GM04503 (cell line): ENCODE measurements at places on chromosomes 11 and 22.
A peak's percentile ranks its signal among the peaks of the same experiment; 100 is the strongest.

DNA sequence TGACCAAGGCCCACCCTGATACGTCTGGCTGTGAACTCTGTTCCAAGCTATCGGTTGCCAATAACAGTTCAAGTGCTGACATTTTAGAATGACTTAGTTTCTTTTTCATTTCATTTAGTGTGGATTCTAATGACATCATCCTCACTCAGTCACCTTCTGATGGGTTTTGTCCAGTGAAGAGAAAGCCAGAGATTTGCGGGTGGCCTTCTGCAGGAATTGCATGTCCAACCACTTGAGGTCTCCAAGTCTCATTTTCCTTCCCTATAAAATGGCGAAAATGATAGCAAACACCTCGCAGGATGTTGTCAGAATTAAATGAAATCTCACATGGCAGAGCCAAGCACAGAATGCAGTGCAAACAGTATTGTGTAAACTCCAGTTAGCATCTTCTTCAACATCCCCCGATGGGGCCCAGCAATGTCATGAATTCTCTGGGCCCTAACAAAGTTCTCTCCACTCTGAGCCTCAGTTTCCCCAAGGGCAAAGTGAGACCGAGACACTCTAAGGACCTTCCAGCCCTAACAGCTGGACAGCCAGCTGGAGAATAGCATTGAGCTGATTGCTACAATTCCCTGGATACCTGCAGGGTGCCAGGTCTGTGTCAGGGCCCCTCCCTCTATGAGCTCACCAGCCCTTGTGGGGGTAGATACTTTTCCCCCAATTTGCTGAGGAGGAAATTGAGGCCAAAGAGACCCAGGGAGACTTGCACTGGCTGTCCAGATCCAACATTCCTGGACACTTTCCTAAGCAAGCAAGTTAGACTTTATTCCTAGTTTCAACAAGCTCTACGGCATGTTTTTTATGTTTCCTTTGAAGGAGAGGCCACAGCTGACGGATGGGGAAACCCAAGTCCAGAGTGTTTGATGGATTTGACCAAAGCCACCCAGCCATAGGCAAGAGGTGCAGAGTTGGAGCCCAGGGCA lies 286.7 kb downstream of the MN1 start:
- no peak for DNase-seq

DNA sequence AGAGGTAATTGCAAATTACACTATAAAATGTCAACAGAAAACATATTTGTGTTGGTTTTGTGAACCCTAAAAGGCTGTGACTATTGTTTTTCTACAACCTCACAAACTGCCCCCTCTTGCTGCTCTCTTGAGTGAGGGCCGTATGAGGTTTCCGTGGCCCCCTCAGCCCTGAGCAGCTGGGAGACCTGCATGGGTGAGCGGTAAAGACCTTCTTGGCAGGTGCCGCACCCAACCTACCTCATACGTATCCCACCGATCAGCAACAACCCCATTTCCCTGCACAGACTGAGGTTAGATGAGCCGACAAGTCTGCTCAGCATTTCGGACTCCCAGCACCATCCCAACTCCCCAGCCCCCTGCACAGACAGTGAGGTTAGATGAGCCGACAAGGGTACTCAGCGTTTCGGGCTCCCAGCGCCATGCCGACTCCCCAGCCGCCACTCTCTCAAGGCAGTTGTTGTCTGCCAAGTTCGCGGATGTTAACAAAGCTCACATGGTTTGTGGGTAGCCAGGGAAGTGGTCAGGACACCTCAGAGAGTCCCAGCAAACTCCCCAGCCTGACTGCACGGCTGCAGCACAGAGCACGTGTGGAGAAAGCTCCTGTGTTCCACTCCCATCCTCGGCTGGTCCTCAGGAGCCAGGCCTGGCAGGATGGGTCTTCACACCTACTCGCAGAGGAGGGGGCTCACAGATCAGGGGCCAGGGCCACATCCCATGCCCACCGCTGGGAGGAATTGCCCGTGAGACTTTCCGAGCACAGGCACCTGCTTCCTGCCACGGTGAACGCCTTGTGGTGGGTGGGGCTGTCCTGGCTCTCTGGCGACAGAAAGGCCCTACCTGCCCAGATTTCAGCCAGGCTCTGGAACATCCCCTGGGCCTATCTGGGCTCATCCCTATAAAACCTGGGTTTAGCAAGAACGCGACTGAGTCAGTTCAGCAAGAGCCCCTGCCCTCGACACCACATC lies 502.9 kb downstream of the BRD1 start:
- no peak for DNase-seq

DNA sequence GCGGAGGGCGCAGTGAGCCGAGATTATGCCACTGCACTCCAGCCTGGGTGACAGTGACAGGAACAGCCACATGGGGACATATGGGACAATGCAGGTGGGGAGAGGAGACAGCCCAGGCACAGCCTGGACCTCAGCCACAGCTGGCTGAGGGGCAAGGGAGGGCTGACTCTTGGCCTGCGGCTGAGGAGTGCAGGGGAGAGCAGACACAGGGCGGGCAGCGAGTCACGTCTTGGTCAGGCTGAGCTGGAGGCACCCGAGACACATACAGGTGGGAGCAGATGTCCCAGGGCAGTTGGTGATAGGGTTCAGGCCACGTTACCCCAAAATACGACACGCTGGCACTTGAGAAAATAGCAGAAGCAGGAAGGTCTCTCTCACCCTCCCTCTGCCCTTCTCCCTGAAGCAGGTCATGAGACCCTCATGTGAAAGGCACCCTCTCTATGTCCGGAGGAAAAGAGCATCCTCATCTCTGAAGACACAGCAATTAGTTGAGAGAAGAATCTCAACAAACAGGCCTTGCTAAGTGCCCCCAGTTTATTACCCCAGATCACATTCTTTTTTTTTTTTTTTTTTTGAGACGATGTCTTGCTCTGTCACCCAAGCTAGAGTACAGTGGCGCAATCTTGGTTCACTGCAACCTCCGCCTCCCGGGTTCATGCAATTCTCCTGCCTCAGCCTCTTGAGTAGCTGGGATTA lies 10.5 kb downstream of the KIAA0930 start:
- DNase-seq, result no peak

DNA sequence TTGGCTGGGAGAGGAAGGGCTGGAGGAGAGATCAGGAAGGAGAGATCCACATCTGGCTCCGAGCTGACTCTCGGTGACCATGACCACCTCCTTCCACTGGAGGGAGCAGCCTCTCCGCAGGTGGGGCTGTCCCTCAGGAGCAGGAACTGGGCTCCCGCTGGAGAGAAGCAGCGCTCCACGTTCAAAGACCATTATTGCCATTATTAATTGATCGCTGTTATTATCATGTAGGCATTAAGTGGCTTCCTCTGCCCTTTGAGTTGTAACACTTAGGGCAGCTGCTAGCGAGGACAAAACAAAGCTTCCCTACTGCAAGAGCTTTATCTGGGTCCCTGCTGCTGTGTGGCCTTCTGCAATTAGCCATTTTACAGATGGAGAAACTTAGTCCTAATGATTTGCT lies 251.9 kb downstream of the ST3GAL4 start:
- DNase-seq, result peak; percentile 22

GRCh38 chr11:75930534-75930933 lies 115.5 kb downstream of the UVRAG start:
- no peak for DNase-seq

DNA sequence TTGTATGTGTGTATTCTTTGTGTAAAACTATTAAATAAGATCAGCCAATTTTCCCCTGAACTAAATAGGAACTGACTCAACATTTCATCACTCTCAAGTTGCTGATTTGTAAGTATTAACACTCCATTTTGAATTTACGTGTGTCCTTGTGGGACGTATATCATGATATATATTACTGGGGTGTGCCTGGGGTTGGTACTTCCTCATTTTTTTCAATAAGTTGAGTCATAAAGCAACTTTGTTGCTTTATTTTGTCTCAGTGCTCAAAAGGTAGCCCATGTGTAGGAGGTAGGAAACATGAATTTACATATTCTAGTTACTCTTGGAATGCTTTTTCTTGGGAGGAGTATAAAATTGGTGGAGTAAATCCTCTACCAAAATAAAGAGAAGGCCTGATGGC lies 193.9 kb upstream of the RAG2 start:
- no peak for DNase-seq

DNA sequence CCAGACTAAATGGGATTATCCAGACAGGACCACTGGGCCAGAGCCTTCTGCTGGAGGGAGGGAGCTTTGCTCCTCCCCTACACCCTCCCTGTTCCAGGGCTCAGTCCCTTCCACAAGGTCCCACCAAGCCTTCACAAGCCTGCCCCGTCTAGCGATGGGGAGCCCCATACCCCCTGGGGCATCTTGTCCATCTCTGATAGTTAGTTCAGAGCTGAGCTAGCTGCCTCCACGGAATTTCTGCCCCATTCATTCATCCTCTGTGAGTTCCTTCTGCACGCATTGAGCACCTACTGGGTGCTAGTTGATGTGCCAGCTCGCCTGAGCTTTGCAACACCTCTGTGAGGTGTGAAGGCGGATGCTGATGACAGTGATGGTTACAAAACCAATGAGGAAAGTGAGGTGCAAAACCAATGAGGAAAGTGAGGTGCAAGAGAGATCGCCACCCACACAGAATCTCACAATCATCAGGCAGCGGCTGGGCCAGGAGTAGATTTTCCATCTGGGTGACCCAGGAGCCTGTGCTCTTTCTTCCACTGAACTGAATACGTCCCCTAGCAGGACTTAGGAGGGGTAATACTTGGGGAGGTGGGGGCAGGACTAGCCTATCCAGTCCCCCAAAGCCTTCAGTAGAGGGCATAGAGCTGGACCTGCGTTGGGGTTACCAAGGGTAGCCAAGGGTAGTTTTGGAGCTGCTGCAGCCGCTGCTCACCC lies 21.5 kb upstream of the CBX7 start:
- no peak for DNase-seq

DNA sequence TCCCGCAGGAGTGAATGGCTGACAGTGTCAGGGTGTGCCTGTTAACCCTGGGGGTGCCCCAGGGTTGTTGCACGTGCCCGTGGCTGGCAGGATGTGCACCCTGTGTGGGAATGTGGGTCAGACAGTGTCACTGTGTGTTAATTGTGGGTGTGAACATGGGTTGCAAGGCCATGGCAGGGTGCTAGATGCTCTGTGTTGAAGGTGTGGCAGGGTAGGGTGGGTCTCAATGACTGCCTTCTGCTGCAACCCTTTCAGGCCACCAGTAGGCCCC lies 8.3 kb downstream of the RIN1 start:
- DNase-seq, result no peak

GRCh38 chr11:22555881-22556280 lies 69.7 kb downstream of the FANCF start:
- DNase-seq, result no peak

DNA sequence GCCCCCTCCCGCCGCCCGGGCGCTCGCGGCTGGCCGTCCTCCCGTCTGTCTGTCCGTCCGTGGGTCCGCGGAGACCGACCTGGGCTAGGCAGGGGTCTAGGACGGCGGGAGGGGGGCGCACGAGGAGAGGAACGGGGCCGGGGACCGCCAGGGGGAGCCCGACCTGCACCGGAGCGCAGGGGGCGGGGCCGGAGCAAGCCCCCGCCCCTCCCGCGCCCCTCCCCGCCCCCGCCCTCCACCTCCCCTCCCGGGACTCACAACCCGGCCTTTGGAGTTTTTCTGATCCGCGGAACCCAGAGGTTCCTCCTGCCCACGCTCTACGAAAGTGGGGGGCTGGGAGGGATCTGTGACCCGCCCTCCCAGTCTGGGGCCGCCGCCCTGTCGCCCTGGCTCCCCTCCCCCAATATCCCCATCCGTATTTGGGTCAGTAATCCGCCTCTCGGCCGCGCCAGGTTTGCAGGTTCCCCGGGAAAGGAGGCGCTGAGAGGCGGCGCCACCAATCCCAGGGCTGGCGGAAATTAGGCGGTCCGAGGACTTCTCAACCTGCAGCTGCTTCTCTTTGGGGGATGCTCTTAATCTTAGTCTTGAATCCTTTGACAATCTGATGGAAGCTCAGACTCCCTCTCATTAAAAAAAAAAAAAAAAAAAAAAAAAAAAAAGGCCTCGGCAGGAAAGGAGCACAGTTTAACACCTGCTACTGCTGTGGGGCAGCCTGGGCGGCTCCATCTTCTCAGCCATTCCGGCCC lies 925 bp upstream of the KCNJ11 start:
- DNase-seq, result no peak

- no peak for DNase-seq
Measured at GRCh38 chr11:60934124-60934789, 10.0 kb downstream of the TMEM132A start.
